ENCODE measurements at places on chromosomes 6 and 20. TPM values are rescaled to one million over a fixed set of nuclear protein-coding genes. Genes with fewer than 3 reads are reported as not detected.

The RSPH4A gene
- 0.14 TPM for total RNA-seq

The TOP1 gene
- 75.8 TPM for total RNA-seq

The SLC35B2 gene
- total RNA-seq: 77.0 TPM

The PGM3 gene
- total RNA-seq: 32.3 TPM

The PBX2 gene
- 38.5 TPM for total RNA-seq

The AVP gene
- total RNA-seq: not detected

The FAM184A gene
- 0.17 TPM for total RNA-seq

The CDH26 gene
- total RNA-seq: 1.2 TPM

The RNF39 gene
- total RNA-seq: 3.6 TPM

The KIF6 gene
- 0.14 TPM for total RNA-seq

The TRIM31 gene
- total RNA-seq: 0.04 TPM

The FGD2 gene
- total RNA-seq: 0.07 TPM

The BCAS1 gene
- total RNA-seq: not detected

The RAET1L gene
- 1.1 TPM for total RNA-seq

The HLA-DMB gene
- 0.92 TPM for total RNA-seq

The ASIP gene
- not detected for total RNA-seq

The DUSP22 gene
- total RNA-seq: 20.6 TPM

The BMP7 gene
- not detected for total RNA-seq

The LPA gene
- total RNA-seq: not detected

The C6orf163 gene
- total RNA-seq: 0.92 TPM

The SASH1 gene
- total RNA-seq: 7.8 TPM

The ZBTB9 gene
- 11.0 TPM for total RNA-seq

The MATN4 gene
- 0.10 TPM for total RNA-seq

The TREML2 gene
- 0.17 TPM for total RNA-seq

The ANKRD6 gene
- 7.0 TPM for total RNA-seq

The PPP1R18 gene
- total RNA-seq: 119 TPM

The TNFRSF6B gene
- total RNA-seq: 224 TPM

The OSTM1 gene
- 26.3 TPM for total RNA-seq

The PDYN gene
- total RNA-seq: not detected

The ERGIC3 gene
- 180 TPM for total RNA-seq

The OR10C1 gene
- not detected for total RNA-seq

The EYA4 gene
- total RNA-seq: not detected

The COL10A1 gene
- not detected for total RNA-seq

The GPLD1 gene
- 0.03 TPM for total RNA-seq

The RSPH3 gene
- 5.8 TPM for total RNA-seq

The B3GALT4 gene
- 1.1 TPM for total RNA-seq

The DEF6 gene
- total RNA-seq: 28.7 TPM

The HACE1 gene
- 9.2 TPM for total RNA-seq

The PI3 gene
- 10.8 TPM for total RNA-seq

The NKX2-2 gene
- total RNA-seq: not detected

The FILIP1 gene
- not detected for total RNA-seq

The RGL2 gene
- total RNA-seq: 31.0 TPM

The KHDC1L gene
- total RNA-seq: 0.21 TPM

The DAAM2 gene
- total RNA-seq: 0.04 TPM

The EPB41L1 gene
- total RNA-seq: 2.0 TPM

The TFAP2D gene
- not detected for total RNA-seq

The MCHR2 gene
- not detected for total RNA-seq

The TSBP1 gene
- total RNA-seq: not detected

The ELOVL2 gene
- 0.18 TPM for total RNA-seq

The HEY2 gene
- not detected for total RNA-seq

The C6orf62 gene
- total RNA-seq: 110 TPM

The KLHDC3 gene
- 51.6 TPM for total RNA-seq

The MAS1 gene
- not detected for total RNA-seq

The SLC12A5 gene
- total RNA-seq: 3.2 TPM

All from foreskin keratinocyte (primary cell).